Fibroblast of the conjunctiva (primary cell): ENCODE measurements at places on chromosomes 5 and 9.
A peak's percentile ranks its signal among the peaks of the same experiment; 100 is the strongest.

GRCh38 chr9:3458806-3459475 lies 66.9 kb downstream of the RFX3 start:
- no peak for DNase-seq

GRCh38 chr5:156182174-156182967 lies 144.6 kb upstream of the SGCD start:
- no peak for DNase-seq

DNA sequence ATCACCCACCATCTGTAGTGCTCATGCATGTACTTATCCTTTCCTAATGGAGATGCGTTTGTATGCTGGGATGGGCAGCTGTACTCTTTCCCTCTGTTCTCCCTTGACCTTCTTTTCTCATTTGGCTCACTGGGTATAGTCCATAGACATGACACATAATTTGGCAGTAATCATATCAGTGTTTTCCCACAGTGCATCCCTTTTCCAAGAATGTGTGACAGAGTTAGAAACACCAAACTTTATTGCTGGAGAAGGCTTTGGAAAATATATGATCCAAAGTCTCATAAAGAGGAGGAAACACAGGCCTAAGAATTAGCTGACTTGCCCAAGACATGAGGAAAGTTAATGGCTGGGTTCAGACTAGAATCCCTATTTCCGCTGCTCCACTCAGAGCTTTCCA lies 1233.4 kb upstream of the DMAC1 start:
- no peak for DNase-seq

GRCh38 chr5:3564827-3565518 lies 30.7 kb upstream of the IRX1 start:
- no peak for DNase-seq

DNA sequence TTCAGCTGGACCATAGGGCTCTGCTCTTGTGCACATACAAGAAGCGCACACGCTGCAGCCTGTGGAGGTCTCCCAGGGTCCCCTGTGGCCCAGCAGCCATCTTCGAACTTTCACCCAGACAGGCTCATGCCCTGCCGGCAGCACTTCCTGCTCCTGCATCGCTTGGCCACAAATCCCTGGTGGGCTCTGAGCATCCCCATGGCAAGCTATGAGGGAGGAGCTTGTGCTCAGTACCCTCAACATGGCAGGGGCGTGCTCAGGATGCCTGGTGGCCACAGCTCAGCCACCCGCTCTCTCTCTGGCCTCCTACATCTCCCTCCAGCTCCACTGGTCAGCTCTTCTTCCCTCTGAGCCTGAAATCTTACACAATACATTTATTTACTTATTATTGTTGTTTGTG lies 63.7 kb downstream of the IRX2 start:
- no peak for DNase-seq

GRCh38 chr5:149071756-149072155 lies 8.9 kb upstream of the SH3TC2 start:
- DNase-seq, result no peak

DNA sequence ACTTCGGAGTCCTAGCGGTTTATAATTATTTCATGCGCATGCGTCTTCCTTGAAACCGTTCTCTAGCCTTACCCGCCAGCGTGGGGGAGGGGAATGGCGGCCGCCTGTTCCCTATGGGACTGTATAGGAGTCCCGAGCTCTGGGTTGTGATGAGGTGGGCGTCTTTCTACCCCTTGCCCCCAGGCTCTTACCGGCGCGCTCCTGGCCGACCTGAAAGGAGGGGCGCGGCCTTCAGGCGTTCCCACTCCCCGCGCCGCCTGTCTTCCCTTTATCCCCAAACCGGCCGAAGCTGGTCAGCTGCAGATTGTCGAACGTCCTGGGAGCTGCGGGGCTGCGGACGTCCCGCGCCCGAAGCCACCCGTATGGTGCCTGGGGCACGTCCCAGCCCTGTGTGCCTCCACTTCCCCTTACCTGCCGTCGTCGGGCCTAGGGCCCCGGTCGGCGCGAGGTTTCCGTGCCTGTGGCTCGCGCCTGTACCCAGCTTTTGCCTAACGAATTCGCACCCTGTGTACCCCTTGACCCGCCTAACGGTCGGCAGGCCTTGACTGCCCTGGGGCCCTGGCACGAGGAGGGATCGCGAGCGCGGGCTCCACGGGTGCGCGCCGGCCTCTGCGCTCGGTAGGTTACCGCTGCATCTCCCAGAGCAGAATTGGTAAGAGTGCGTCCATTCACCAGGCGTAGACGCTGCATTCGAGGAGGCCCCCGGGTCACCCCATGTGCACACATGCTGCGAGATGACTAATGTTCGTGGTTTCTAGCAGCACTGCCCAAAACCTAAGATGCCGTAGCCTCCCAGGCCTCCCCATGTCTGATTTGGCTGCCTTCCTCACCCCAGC lies 653 bp upstream of the HNRNPH1 start:
- peak; percentile 66 for DNase-seq

DNA sequence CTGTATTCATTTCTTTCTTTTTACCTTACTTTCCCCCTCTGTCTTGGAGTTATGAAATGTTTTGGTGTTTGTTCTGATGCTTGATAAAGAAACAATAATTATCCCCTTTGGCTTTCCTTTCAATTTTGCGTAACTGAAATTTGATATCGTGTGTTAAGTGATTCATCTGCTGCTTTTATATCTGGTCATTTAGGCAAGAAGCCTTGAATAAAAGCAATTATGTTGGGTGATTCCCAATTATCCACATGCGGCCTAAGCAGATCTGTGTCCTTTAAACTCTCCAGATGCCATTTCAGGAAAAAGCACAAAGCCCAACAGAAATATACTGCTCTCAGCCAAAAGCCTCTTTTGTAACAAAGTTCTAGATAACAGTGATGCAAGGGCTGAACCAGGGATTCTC lies 92.8 kb downstream of the TAF11L14 start:
- no peak for DNase-seq

DNA sequence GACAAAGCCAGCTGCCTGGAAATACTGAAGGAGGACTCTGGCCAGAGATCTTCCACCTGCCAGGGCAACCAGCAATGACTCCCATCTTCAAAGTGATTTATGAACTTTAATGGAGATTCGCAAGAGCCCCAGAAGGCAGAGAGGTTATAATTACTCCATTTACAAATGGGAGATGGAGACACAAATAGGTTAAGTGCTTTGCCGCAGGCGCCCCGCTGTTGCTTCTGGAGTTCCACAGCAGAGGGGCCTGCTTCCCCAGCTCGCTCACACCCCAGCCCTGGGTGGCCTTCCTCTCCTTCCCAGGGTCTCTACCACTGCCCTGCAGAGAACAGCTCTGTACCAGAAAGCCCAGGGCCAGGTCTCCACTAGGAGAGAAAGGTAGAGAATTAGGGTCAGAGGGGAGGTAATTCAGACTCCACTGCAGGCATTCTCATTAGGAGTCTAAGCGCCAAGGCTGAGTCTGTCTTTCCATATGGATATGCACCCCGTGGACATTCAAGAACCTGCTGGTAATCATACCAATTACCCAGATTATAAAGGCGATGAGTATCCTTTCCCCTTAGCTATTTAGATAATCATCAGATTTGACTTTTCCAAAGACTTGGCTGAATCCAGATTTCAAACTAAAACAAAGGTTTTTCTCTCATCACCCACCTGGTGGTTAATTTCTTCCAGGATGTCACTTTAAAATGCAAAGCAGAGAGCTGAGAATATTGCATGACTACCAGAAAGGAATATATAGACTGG lies 157.6 kb upstream of the TUT7 start:
- DNase-seq, result no peak

GRCh38 chr5:94998670-94999069 lies 286.2 kb downstream of the MCTP1 start:
- no peak for DNase-seq

GRCh38 chr9:122223435-122223834 lies 5.3 kb downstream of the LHX6 start:
- DNase-seq, result no peak
